ENCODE measurements at places on chromosomes 16 and 17.

GRCh38 chr16:2592786-2593185, 55.0 kb downstream of the PDPK1 start:
- peaks cover 13% of the 10 kb centered on the region for H3K4me1 ChIP-seq
- H3K4me3 ChIP-seq: no peak overlapping the region
- H3K27me3 ChIP-seq: no peaks in the 10 kb centered on the region
- H3K27ac ChIP-seq: no peak overlapping the region

- no peak overlapping the region for H3K4me3 ChIP-seq
- no peak for DNase-seq
- no peak overlapping the region for H3K27ac ChIP-seq
- no peaks in the 10 kb centered on the region for H3K36me3 ChIP-seq
- H3K4me1 ChIP-seq: no peaks in the 10 kb centered on the region
- H3K27me3 ChIP-seq: no peaks in the 10 kb centered on the region
Observed at GRCh38 chr16:84029297-84030047, 13.1 kb downstream of the SLC38A8 start.

DNA sequence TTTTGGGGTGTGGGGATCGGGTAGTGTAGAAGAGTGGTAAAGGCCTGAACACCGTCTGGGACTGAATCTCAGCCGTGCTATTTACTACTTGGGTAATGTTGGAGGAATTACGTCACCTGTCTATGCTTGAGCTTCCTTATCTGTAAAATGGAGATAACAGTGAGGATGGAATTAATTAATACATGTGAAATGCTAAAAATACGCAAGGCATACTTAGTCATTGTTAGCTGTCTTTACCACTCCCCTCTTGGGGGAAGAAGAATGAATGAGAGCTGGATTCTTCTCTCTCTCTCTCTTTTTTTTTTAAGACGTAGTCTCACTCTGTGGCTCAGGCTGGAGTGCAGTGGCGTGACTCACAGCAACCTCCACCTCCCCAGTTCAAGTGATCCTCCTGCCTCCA, 41.1 kb upstream of the TANGO6 start:
- DNase-seq: no peak
- no peak overlapping the region for H3K4me3 ChIP-seq
- no peak overlapping the region for H3K27ac ChIP-seq
- H3K36me3 ChIP-seq: no peaks in the 10 kb centered on the region
- no peaks in the 10 kb centered on the region for H3K4me1 ChIP-seq
- no peaks in the 10 kb centered on the region for H3K27me3 ChIP-seq

GRCh38 chr17:48610282-48611211, at the start of gene HOXB7:
TSS of gene HOXB7 (minus strand) at chr17:48611017. CDS start at chr17:48610918, 99 bp downstream.
- H3K36me3 ChIP-seq: no peaks in the 10 kb centered on the region
- no peak for DNase-seq
- H3K4me1 ChIP-seq: no peaks in the 10 kb centered on the region

DNA sequence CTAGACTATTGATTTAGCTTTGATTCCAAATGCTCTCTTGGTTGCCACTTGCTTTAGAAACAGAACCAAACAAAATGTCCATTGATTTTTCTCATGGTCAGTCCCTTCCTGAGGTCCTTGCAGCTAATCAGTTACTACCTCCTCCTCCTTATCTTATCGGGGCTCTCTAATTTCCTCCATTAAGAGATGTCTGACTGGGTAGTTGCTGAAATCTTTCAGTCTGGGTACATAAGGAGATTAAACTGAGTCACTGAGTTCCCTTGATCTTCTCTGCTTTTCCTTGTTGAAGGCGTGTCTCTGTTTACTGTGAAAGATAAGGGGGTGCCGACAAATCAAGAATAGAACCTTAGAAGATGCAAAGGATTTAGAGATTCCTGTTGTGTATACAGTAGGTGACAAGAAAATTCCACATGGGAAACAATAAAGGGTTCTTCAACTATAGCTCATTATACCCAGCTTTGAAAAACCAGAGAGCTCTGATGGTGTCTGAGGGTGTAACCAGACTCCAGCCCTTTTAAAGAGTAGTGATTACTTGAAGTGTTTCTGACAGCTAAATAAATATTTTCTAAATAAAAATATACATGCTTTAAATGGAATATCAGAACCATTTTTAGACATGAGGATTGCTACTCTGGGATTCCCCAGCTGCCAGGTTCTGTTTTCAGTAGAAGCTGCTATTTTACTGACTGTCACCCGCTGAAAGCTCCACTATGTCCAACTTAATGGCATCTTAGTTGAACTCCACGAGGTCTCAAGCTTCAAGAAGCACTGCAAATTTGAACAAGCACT, 791.3 kb upstream of the SOX9 start:
- no peaks in the 10 kb centered on the region for H3K36me3 ChIP-seq
- no peak overlapping the region for H3K27ac ChIP-seq
- no peaks in the 10 kb centered on the region for H3K4me1 ChIP-seq

DNA sequence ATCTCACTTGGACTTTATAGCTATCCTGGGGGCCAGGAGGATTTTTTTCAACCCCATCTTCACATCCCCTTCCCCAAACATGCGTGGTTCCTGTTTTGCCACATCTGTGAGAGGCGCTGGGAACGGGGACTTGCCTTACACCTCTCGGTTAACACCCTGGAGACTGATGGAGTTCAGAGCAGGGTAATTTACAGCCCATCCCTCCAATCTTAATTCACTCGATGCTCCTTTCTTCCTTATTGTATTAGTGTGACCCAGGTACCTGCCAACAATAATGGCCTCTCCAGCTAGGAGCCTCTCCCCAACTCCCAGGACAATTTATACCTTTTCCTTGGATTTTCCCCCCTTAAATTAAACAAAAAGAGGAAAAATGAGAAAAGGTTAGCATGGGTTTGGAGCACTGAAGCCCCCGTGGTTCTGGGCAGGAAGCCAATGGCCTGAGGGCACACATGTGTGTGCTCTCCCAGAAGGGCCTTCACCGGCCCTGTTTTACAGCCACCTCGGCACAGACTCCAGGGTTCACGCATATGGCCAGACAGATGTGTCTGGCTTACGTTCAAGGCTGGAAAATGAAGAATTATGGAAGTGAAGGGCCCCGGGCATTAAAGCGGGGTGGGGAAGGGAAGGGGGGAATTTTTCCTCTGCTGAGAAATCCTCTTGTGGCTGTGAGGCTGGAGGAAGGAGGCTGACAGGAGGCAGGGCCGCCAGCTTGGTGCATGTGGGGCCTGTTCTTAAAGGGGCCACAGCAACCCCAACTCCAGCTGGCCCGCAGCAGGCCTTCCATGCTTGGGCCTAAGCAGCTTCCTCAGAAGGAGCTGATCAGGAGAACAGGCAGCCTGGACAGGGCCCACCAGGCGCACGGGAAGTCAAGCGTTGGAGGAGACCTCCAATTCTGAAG, 21.4 kb downstream of the HIC1 start:
- H3K27ac ChIP-seq: peak overlapping the region; percentile 69
- no peaks in the 10 kb centered on the region for H3K4me1 ChIP-seq
- no peak for DNase-seq
- H3K4me3 ChIP-seq: no peak overlapping the region
- H3K27me3 ChIP-seq: no peaks in the 10 kb centered on the region
- peaks cover 23% of the 10 kb centered on the region for H3K36me3 ChIP-seq

DNA sequence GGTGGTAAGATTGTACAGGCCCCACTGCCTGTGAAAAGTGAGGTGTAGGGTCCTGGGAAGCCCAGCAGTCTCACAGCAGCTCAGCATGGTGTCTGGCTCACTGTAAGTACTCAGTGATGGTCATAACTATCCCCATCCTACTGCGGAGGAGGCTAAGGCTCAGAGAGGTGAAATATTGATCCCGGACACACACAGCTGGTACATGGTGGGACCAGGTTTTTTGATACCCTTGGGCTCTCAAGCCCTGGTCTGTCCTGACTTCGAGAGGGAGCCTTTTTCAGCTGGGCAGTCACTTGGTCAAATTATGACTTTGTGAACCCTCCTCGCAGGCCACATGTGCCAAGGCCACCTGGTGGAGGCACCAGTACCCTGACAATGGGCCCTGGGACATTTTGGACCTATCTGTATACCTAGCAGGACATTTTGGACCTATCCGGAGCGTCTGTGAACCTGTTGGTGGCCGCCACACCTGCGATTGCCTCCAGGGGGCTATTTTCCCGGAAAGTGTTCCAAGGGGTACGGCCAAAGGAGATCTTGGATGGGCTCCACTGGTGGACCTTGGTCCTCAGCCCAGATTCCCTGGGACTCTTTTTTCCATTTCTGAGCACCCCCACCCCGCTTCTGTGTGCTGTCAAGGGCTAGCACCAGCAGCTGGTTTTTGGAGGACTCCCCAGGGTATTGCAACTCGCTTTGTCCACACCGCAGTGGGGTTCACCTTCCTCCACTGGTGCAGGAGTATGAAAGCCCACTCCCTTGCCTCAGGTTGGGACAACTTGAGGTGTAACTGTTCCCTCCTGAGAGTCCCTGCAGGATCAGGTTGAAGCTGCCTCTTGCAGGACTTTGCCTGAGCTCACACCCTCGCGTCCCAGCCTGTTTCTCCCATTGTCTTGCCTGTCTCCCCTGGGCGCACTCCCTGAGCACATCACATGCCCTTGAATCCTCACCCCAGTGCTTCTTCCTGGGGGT, 83.6 kb upstream of the NKD1 start:
- no peak overlapping the region for H3K4me3 ChIP-seq
- H3K27ac ChIP-seq: no peak overlapping the region
- peaks cover 8% of the 10 kb centered on the region for H3K4me1 ChIP-seq

DNA sequence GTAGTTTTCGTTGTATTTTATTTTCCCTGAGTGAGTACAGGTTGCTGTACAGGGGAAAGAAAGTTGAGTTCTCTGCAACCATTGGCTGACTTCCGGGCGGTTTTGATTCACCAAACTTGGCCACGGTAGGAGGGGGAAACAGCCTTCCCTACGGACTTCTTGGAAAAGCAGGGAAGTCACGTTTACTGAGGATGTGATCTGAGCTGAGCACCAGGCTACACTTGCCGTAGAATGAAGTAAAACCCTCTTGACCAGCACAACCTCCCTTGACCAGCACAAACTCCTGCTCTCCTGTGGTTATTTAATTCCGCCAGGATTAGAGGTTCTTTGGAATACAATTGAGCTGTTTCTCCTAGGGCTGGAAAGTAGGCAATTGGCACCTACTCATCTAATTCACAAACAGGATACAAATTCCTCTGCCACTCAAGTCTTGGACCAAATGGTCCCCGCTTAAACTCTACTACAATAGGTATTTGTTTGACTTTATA, 242.0 kb upstream of the RBFOX1 start:
- no peak for DNase-seq
- peaks cover 4% of the 10 kb centered on the region for H3K27me3 ChIP-seq
- no peak overlapping the region for H3K4me3 ChIP-seq
- no peaks in the 10 kb centered on the region for H3K36me3 ChIP-seq

DNA sequence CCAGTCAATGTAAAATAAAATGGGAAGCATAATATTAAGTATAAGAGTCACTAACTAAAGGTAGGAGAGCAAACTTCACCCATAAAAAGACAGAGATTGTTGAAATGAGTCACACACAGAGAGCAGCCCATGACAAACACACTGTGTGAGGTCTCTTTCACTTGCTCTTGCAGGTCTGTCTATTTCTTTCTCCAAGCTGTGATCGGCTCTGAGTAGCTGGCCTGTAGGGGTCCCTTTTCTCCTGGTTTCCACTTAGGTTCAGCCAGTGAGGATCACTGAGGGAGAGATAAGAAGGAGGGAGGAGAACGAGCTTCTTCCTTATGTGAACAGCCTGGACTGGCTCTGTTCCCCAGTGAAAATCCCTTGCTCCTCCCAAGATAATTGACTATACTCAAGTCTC, 133.7 kb upstream of the HS3ST3A1 start:
- no peaks in the 10 kb centered on the region for H3K27me3 ChIP-seq
- no peak overlapping the region for H3K4me3 ChIP-seq
- H3K27ac ChIP-seq: no peak overlapping the region
- H3K4me1 ChIP-seq: no peaks in the 10 kb centered on the region
- H3K36me3 ChIP-seq: no peaks in the 10 kb centered on the region
- DNase-seq: no peak

GRCh38 chr16:23009075-23009474, 140.2 kb downstream of the USP31 start:
- H3K27ac ChIP-seq: no peak overlapping the region
- H3K36me3 ChIP-seq: no peaks in the 10 kb centered on the region
- DNase-seq: no peak
- H3K4me1 ChIP-seq: no peaks in the 10 kb centered on the region
- no peak overlapping the region for H3K4me3 ChIP-seq

DNA sequence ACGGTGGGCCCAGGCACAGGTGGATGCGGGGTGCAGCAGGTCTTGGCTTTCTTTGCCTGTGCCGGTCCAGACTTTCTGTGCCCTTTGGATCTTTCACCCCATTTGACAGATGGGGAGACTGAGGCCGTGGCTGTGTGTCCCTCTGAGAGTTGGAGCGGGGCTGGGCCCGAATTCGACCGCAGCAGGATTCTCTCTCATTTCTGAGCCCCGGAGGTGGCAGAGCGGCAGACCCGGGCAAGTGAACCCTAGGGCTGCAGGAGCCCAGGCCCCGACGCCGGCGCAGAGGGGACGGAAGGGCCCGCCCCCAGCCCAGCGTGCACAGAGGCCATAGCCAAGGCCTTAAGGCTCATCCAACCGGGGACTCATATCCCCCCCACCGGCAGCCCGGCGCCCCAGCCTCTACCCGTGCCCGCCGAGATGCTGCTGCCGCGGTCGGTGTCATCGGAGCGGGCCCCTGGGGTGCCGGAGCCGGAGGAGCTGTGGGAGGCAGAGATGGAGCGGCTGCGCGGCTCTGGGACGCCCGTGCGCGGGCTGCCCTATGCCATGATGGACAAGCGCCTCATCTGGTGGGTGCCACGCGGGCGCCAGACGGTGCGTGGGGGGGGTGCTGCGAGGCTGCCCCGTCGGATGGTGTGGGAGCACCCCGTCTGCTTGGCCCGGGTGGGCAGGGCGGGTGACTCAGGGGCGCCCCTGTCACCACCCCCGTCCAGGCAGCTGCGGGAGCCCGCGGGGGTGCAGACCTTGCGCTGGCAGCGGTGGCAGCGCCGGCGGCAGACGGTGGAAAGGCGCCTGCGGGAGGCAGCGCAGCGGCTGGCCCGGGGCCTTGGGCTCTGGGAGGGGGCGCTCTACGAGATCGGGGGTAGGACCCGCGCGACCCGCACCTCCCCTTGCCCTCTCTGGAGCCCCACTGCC, 857 bp downstream of the TMC8 start:
- DNase-seq: no peak
- no peak overlapping the region for H3K27ac ChIP-seq
- peak overlapping the region; percentile 14 for H3K4me3 ChIP-seq
- H3K27me3 ChIP-seq: no peaks in the 10 kb centered on the region
- peaks cover under 1% of the 10 kb centered on the region for H3K36me3 ChIP-seq
- H3K4me1 ChIP-seq: peaks cover 2% of the 10 kb centered on the region

DNA sequence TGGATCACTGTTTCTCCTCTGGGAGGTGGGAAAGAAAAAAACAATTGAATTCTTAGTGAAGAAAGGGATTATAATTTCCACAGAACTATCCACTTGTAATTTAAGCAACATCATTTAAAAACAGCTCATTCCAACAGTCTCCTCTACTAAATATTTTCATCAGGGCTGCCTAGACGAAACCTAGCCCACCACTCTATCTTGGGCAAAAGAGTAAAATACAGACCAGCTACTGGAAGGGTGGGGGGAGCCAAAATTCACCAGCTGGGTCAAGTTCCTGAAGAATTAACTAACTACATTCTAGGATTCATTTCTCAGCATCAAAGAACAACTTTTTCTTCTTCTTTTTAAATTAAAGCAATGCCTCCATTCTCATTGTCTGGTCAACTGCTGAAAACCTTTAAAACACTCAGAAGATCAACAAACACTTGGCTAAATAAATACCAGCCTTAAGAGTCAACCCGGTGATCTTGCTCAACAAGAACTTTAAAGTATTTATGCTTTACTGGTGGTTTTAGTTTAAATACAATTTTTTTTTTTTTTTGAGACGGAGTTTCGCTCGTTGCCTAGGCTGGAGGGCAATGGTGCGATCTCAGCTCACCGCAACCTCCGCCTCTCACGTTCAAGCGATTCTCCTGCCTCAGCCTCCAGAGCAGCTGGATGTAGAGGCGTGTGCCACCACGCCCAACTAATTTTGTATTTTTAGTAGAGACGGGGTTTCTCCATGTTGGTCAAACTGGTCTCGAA, 25.2 kb downstream of the KANSL1 start:
- no peak overlapping the region for H3K4me3 ChIP-seq
- H3K36me3 ChIP-seq: peaks cover 18% of the 10 kb centered on the region
- no peaks in the 10 kb centered on the region for H3K27me3 ChIP-seq
- H3K4me1 ChIP-seq: peaks cover 73% of the 10 kb centered on the region
- H3K27ac ChIP-seq: no peak overlapping the region
